ENCODE measurements at places on chromosomes 6 and 20.

GRCh38 chr20:62049342-62050165 lies 16.1 kb downstream of the TAF4 start:
- DNase-seq = no peak

GRCh38 chr6:21171801-21172200 lies 421.8 kb upstream of the SOX4 start:
- no peak for DNase-seq

DNA sequence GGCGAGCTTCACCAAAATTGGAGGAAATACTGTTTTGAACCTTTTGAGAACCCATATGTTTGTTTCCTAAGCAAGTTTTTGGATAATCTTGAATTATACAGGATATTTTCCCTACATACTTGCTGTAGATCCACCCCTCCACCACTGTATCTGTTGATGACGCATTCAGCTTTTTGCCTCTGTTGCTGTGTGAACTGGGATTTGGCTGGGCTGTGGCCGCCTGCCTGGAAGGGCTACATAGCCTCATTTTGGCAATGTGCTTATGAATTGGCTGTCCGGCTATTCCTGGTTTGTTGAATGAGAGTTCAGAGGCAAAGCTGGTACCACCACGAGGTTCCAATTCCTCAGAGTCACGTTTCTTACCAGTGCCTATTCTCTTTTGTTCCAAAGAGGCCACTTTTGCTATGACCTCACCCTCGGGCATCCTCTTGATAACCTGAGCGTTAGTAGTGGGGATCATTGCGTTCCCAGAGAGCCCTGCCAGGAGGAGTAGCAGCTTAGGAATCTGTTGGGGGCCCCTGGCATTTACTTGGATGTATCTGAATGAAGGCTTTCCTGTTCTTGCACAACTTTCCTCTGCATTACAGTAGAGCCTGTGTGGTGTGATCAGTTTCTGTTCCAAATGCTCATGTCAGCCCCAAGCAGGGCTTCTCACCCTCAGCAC lies 6.4 kb downstream of the FAM83D start:
- DNase-seq = no peak

DNA sequence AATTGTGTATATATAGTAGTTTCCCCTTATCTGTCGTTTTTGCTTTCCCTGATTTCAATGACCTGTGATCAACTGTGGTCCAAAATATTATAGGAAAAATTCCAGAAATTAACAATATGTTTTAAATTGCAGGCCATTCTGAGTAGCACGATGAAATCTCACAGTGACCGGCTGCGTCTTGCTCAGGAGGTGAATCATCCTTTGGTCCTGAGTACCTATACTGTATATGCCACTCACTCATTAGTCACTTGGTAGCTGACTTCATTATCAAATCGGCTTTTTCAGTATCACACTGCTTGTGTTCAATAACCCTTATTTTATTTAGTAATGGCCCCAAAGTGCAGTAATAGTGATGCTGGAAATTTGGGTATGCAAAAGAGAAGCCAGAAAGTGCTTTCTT lies 728.3 kb upstream of the EYS start:
- DNase-seq = no peak

DNA sequence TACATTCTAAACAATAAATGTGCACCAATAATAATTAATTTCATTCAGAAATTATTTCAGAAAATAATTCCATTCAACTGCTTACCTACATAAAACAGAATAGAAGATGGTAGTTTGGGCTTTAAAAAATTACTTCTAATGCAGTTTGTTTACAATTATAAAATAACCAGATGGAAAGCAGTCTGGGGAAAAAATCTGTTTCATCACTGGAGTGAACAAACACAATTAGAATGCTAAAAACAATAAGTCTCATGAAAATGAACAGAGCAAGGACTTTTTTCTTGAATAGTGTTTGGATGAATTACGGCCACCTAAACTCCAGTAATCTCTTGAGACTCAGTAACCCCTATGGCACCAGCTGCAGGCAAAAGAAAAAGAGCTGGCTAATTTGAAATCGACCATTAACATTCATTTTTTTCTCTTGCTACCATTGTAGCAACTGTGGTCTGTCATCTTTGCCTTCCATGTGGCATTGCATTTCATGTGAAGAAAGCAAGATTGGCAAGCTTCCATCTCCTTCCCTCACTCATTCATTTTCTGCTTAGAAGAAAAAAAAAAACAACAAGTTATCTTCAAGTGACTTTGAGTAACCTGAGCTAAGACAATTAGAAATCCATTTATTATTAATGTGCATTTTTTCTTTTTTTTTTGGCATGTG lies 88.4 kb upstream of the CEP85L start:
- DNase-seq = no peak

DNA sequence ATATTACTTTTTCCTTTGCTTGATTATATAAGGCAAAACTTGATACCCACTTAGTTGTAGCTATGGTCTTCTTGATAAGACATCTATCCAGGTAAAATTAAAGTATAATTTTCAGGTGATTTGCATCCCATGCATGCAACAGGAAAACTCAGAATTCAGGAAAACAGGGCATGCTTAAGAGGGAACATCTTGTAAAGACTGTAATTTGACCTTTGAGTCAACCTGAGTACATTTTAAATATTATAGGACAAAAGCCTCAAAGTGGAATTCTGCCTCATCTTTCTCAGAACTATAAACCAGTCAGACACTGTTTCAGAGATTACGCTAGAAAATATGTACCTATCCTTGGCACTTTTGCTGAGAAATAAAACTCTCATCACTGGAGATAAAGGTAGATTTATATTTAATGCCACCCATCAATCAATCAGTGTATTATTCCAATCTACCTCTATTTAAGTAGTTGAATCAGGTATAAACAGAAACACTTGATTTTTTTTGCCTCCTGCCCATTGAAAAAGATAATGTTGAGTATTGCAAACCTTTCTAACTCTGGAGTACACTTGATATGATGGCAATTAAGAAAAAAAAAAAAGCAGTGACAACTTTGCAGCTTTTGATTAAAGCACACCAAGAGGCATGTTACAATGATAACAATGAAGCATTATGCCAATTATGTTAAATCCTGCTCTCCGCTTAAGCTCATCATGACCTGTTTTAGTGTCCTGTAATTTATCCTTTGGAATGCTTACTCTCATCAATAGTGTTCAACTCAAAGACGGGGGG lies 2.8 kb downstream of the CITED2 start:
- DNase-seq = no peak

DNA sequence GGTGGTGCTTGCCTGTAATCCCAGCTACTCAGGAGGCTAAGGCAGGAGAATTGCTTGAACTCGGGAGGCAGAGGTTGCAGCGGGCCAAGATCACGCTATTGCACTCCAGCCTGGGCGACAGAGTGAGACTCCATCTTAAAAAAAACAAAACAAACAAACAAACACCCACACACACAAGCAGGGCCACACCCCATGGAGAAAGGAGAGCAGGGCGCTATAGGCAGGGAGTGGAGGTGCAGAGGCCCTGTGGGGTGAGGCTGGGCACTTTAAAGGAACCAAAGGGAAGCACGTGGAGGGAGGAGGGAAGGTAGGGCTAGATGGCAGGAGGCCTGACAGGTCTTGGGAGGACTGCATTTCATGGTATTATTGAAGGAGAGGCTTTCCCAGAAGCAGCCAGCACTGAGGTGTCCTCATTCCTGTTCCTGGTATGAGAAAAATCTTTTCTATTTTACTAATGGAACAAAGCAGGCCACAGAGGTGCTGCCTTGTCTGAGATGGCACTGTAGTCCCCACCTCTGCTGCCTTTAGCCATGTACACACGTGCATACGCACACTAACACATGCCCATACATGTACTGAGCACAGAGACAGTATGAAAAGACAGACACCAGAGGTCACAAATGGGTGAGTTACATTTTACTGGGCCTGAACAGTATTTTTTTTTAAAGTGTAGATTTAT lies 44.0 kb downstream of the BCAS4 start:
- DNase-seq = no peak

DNA sequence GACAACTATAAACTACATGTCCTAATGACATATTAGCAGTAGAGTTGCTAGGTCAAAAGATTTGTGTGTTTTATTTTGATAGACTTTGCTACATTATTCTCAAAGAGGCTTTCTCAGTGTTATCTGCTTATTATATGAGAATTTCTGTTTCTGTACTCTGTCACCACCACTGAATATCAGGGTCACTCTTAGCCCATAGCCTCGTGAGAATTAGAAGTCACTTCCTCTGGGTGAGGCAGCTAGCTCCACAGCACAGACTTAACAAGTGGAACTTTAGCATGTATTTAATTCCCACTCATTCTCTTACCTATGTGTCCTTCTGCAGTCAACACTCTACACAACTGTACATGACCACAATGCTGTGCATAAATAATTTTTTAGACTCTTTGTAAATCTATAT lies 6.7 kb downstream of the PHACTR2 start:
- no peak for DNase-seq

- no peak for DNase-seq
Measured at GRCh38 chr20:52129611-52130010, 62.0 kb downstream of the ZFP64 start.

GRCh38 chr6:53424300-53424699 lies 75.5 kb upstream of the ELOVL5 start:
- no peak for DNase-seq

GRCh38 chr6:52984247-52984646 lies 10.8 kb downstream of the GSTA4 start:
- DNase-seq = peak; percentile 73

DNA sequence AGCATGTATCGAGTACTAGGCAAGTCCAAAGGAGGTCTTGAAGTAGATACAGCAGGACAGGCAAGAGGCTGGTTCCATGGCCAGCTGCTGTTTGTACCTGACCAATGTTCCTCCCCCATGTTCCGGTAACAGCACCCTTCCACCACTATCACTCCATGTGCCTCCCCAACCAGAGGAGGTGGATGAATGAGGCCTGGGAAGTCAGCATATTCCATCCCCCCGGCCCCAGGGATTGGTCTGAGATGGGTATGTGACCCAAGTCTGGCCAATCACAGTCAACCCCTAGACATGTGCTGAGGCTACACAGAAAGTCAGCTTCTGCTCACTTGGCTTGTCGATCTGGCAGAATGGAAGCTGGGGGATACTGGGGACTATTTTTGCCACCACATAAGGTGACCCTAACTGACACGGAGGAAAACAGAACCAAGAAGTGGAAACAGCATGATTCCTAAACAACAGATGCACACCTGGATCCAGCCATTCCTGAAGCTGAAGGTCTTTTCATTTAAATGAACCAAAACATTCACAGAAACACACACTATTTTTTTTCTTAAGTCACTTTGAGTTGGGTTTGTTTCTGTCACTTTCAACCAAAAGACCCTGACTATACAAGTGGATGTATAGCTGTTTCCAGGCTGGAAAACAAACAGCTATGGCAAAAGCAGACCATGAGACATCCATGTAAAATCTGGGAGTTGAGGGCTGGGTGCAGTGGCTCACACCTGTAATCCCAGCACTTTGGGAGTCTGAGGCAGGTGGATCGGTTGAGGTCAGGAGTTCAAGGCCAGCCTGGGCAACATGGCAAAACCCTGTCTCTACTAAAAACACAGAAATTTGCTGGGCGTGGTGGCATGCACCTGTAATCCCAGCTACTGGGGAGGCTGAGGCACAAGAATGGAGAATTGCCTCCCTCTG lies 70.4 kb upstream of the PTPN1 start:
- DNase-seq = no peak

DNA sequence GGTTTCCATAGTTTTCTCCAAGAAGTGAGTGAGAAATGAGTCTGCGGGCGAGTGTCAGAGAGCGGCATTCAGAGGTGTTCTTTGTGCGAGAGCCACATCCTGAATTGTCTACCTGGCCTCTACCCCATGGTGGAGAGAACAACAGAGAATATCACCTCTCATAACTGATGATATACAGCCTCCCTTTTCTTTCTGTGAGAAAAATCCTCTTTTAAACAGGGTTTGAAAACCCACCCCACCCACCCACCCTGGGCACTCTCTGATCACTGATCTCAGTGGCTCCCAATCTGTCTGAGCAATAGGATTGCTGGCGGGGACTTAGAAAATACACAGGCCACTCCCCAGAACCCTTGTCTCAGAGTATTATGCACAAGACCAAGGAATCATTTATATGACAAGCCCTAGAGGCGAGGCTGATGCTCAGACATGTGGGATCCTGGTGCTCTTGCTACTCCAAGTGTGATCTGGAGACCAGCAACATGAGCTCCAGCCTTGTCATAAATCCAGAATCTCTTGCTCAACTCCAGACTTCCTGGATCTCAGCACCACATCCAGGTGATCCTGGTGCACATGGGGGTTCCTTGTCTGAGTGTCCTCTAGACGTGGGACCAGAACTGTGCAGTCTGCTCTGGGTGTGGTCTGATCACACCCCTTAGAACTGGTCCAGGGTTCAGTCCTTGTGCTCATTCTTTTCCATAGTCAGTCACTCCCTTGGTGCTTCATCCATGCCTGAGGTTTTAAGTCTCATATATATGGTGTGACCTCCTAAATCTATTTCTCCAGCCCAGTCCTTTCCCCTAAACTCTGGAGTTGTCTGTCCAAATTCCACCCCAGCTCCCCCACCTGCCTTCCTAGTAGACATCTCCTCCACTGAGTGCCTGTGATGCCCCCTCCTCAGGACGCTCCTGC lies 5.3 kb downstream of the HLA-B start:
- peak; percentile 67 for DNase-seq

- no peak for DNase-seq
Measured at GRCh38 chr6:82385102-82385501, 21.5 kb downstream of the TPBG start.

DNA sequence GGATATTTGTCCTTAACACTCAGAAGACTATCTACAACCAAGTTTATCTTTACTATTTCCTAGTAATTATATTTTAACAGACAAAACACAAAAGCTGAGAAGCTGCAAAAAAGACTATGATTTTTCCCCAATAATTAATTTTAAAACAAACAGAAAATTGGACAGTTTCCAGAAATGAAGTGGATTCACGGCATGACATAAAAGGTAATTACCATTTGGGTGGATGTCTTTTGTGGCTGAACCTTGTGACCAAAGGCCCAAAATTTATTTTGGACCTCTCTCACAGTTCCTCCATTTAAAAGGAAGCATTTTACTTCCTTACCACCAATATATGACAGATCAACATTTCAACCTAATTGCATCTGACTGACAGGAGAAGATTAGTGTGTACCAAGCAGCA lies 90.2 kb downstream of the GMDS start:
- no peak for DNase-seq

GRCh38 chr6:32202186-32202585 lies 9.7 kb upstream of the GPSM3 start:
- DNase-seq = no peak

GRCh38 chr6:71619836-71620235 lies 266.5 kb upstream of the RIMS1 start:
- DNase-seq = no peak

GRCh38 chr6:6193221-6193745 lies 127.2 kb downstream of the F13A1 start:
- no peak for DNase-seq

DNA sequence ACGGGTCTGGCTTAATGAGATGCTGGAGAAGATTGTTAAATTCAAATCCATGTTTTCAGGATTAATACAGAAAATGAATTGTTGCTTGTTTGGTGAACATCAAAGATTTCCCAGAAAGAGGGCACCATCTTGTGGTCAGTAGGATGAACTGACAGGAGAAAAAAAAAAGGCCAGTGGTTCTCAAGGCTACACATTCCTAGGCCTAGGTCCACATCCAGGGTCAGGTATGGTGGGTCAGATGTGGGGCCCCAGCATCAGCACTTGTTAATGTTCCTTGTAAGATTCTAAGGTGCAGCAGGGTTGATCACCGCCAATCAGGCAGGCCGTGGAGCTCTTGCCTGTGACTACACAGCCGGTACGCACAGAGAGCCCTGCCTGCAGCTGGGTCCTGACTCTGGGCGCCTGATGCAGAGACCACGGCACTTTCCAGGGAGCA lies 34.0 kb upstream of the FOXO3 start:
- DNase-seq = peak; percentile 21

- no peak for DNase-seq
Measured at GRCh38 chr6:145086197-145086596, 649.1 kb downstream of the EPM2A start.

- no peak for DNase-seq
Measured at GRCh38 chr6:160999516-160999915, 7.9 kb downstream of the MAP3K4 start.

Data from CD4-positive, alpha-beta T cell treated with Interleukin-10 for 1 hour (primary cell).